ENCODE measurements at places on chromosomes 7 and 10. TPM values are rescaled to one million over a fixed set of nuclear protein-coding genes. Genes with fewer than 3 reads are reported as not detected.

ACTL6B gene
- 2.4 TPM for total RNA-seq

HOXA1 gene
- 3.5 TPM for total RNA-seq

GRCh38 chr7:33191340-33191739 is 62.0 kb downstream of the BBS9 start:
- no peak overlapping the region for H3K27ac ChIP-seq
- no peaks in the 10 kb centered on the region for H3K27me3 ChIP-seq
- no peak overlapping the region for H3K4me3 ChIP-seq
- DNase-seq = no peak
- no peaks in the 10 kb centered on the region for H3K36me3 ChIP-seq
- H3K4me1 ChIP-seq = no peaks in the 10 kb centered on the region

- no peak overlapping the region for H3K4me3 ChIP-seq
- no peaks in the 10 kb centered on the region for H3K36me3 ChIP-seq
- DNase-seq = no peak
- no peak overlapping the region for H3K27ac ChIP-seq
- peaks cover 7% of the 10 kb centered on the region for H3K27me3 ChIP-seq
These were observed 213.5 kb upstream of the NRP1 start for GRCh38 chr10:33547976-33548375.

ASIC3 gene
- total RNA-seq = 6.0 TPM

SLC39A12 gene
- not detected for total RNA-seq

CALHM1 gene
- total RNA-seq = not detected
